ENCODE measurements at places on chromosomes 7 and 10. TPM values are rescaled to one million over a fixed set of nuclear protein-coding genes. Genes with fewer than 3 reads are reported as not detected.
A peak's percentile ranks its signal among the peaks of the same experiment; 100 is the strongest.

DNA sequence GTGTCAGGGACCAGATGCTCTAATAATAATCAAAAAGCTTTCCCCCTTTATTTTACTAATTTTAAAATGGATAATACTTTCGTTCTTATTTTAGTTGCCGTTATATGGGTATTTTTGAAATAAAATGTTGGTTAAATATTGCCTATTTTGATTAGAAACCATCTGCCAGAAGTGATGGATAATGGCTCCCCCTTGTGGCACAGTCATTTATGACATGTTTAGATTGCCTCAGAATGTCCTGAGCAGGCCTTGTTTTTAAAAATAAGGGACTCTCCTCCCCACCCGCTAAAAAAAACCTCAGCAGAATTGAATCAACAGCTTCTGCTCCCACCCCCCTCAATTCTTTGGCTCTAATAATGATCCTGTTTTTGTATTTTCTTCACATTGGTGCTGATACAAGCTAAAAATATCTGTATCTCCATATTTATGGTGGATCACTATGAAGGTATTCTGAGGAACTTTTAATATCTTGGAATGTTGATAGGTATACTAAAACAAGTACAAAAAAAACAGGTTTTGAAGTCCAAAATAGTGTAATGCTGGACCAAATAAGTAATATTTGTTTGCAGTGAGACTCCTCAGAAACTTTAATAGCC, 38.8 kb downstream of the TMEM60 start:
- no peak overlapping the region for H3K4me3 ChIP-seq
- H3K36me3 ChIP-seq = no peaks in the 10 kb centered on the region
- peak; percentile 76 for DNase-seq
- no peaks in the 10 kb centered on the region for H3K27me3 ChIP-seq

Gene ACHE
- total RNA-seq = not detected

DNA sequence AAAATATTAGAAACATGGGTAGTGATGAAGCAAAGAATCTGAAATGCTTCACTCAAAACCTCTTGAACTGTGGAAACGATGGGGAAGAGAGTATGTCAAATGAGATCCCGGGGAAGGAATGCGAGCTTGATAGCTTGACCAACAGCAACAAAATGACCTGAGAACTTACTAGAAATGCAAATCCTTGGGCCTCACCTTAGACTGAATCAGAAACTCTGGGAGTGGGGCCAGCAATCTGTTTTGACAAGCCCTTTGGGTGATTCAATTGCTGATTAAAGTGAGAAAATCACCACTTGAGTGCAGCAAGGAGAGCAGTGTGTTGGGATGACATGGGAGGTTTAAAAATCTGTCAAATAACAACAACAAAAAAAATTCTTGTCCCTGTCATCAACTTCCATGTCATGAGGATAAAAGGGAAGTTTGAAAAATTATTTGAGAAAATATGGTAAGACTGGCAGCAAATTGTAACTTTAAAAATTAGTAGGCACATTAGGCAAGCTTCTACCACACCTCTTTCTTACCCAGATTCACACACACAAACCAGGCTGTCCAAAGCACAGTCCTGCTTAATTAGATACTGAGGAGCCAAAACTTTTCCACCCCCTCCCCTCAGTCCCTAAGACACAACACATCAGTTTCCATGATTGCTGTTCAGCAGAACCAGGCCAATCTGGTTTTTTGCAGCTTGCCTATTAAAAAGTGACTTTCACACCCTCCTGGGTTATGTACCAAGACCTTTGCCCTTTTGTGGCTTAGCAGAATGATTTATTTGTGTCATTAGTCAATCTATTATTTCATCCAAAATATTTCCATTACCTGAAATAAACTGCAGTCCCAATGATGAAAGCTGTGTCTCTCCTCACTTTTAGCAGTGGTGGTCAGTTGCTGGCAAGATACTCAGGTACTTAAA, 15.6 kb downstream of the CALCR start:
- no peaks in the 10 kb centered on the region for H3K27me3 ChIP-seq
- H3K36me3 ChIP-seq = no peaks in the 10 kb centered on the region
- no peak overlapping the region for H3K4me3 ChIP-seq
- H3K27ac ChIP-seq = no peak overlapping the region
- no peak for DNase-seq
- no peaks in the 10 kb centered on the region for H3K4me1 ChIP-seq

GRCh38 chr10:52542906-52543305, 228.8 kb downstream of the DKK1 start:
- H3K27ac ChIP-seq = no peak overlapping the region
- peaks cover 3% of the 10 kb centered on the region for H3K4me1 ChIP-seq
- DNase-seq = peak; percentile 11

DNA sequence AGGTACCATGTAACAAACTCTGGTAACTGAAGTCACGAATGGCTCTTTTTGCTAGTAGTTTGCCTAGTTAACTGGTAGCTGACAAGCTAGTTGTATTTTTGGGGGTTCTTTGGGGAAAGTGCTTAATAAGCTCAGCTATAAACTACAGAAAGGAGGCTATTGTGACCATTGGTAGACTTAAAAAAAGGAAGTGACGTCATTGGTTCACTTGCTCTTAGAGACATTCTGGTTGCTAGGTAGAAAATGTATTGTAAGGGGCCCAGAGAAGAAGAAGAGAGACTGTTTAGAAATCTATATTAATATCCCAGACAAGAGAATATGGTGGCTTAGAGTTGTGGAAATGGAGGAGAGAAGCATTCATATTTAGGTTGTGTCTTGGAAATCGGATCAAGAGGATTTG, 103.0 kb downstream of the NXPH1 start:
- H3K4me1 ChIP-seq = no peaks in the 10 kb centered on the region
- H3K36me3 ChIP-seq = no peaks in the 10 kb centered on the region
- no peak for DNase-seq
- no peaks in the 10 kb centered on the region for H3K27me3 ChIP-seq
- H3K27ac ChIP-seq = no peak overlapping the region
- H3K4me3 ChIP-seq = no peak overlapping the region

GRCh38 chr7:114981323-114981722, 59.4 kb downstream of the MDFIC start:
- peaks cover 3% of the 10 kb centered on the region for H3K4me1 ChIP-seq
- no peak overlapping the region for H3K27ac ChIP-seq
- peaks cover 5% of the 10 kb centered on the region for H3K36me3 ChIP-seq
- H3K4me3 ChIP-seq = no peak overlapping the region
- DNase-seq = no peak

DNA sequence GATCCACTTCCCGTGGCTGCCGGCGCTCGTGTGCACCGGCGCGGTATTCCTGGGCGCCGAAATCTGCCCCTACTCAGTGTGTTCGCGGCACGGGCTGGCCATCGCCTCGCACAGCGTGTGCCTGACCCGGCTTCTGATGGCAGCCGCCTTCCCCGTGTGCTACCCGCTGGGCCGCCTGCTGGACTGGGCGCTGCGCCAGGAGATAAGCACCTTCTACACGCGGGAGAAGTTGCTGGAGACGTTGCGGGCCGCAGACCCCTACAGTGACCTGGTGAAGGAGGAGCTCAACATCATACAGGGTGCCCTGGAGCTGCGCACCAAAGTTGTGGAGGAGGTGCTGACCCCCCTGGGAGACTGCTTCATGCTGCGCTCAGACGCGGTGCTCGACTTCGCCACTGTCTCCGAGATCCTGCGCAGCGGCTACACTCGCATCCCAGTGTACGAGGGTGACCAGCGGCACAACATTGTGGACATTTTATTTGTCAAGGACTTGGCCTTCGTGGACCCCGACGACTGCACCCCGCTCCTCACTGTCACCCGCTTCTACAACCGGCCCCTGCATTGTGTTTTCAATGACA, 1.3 kb downstream of the CNNM1 start:
- no peak for DNase-seq
- peaks cover 22% of the 10 kb centered on the region for H3K27me3 ChIP-seq
- H3K36me3 ChIP-seq = no peaks in the 10 kb centered on the region
- H3K4me3 ChIP-seq = peak overlapping the region; percentile 23
- H3K27ac ChIP-seq = no peak overlapping the region

Gene PIP
- not detected for total RNA-seq

Gene RNF32
- 0.56 TPM for total RNA-seq

DNA sequence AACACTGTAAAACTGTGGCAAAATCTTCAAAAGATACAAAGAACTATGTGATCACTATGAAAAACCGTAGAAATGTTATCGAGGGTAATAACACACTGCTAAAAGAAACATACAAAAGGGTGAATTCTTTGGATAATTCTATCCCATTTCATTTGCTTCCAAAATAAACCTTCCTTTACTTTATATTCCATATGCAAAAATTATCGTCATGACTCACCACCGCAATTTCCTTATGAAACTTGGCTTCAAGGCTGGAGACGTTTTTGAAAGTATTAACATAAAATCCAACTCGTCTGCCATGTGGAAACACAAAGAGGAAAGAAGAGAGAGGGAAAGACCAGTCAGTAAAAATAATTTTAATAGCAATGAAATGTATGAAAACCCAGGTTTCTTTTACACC, 165.2 kb downstream of the AMPH start:
- H3K4me1 ChIP-seq = peaks cover 1% of the 10 kb centered on the region
- H3K4me3 ChIP-seq = no peak overlapping the region
- DNase-seq = peak; percentile 36
- H3K27me3 ChIP-seq = no peaks in the 10 kb centered on the region
- no peak overlapping the region for H3K27ac ChIP-seq
- H3K36me3 ChIP-seq = no peaks in the 10 kb centered on the region

Gene C10orf67
- 0.18 TPM for total RNA-seq

Gene COL13A1
- 12.2 TPM for total RNA-seq

- no peaks in the 10 kb centered on the region for H3K27me3 ChIP-seq
- no peak for DNase-seq
- no peaks in the 10 kb centered on the region for H3K4me1 ChIP-seq
- H3K36me3 ChIP-seq = no peaks in the 10 kb centered on the region
Observed at GRCh38 chr7:136049117-136049516, 72.0 kb upstream of the MTPN start.

Gene CUZD1
- 0.56 TPM for total RNA-seq

DNA sequence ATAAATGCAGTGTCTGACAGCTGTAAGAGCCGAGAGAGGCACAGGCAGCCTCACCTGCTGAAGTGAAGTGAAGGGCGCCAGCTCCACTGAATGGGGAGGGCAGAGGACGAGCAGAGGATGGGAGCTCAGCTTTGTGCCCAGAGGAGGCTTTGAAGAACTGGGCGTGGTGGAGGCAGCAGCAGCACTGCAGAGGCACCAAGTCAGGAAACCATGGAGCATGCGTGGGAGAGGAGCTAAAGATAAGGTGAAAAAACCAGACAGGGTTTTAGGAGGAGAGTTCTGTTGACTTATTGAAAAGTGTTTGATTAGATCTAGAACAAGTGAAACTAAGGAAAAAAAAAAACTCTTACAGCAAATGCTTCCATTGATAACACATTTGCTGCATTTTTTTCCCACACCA, 216.4 kb downstream of the CXCL12 start:
- H3K27ac ChIP-seq = no peak overlapping the region
- no peak overlapping the region for H3K4me3 ChIP-seq
- DNase-seq = no peak

- peaks cover 62% of the 10 kb centered on the region for H3K36me3 ChIP-seq
- H3K4me3 ChIP-seq = no peak overlapping the region
- DNase-seq = no peak
- no peak overlapping the region for H3K27ac ChIP-seq
- H3K4me1 ChIP-seq = peaks cover 12% of the 10 kb centered on the region
- H3K27me3 ChIP-seq = no peaks in the 10 kb centered on the region
Observed at GRCh38 chr7:76057813-76058145, 9.9 kb downstream of the MDH2 start.

DNA sequence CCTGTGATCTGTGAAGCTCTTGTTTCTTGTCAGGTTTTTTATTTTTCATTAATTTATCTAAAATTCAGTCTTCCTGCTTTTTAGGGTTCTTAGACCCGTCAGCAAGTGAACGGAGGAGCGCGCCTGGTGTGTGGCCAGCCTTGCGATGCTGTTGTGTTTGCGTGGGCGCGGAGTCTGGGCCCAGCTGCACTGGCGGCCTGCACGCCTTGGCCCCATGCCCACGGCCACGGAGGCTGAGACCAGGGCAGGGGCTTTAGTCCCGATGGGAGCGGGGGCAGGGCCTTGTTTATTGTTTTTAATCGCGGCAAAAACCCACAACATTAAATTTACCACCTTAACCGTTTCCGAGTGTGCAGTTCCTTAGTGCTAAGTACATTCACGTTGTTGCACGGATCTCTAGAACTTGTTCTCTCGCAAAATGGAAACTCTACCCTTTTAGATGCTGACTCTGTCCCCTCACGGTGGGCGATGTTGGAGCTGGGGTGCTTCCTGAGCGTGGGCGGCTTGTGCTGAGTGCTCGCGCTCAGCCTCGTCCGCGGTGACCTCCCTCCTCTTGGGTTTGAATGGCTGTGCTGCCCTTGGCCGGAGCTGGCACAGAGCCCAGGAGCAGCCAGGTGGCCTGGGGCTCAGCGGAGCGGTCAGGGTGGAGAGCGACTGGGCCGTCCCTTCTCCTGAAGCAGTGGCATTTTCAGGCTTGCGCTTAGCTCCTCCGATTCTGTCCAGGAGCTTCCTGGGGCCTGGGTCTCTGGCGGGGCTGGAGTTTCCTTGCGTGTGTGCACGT, 69.1 kb downstream of the INPP5A start:
- H3K27ac ChIP-seq = no peak overlapping the region
- H3K4me3 ChIP-seq = no peak overlapping the region
- H3K36me3 ChIP-seq = no peaks in the 10 kb centered on the region
- DNase-seq = peak; percentile 49
- H3K4me1 ChIP-seq = peaks cover 2% of the 10 kb centered on the region
- no peaks in the 10 kb centered on the region for H3K27me3 ChIP-seq

Gene MBLAC1
- total RNA-seq = 0.72 TPM

GRCh38 chr7:142772051-142772450, 1.3 kb downstream of the PRSS2 start:
- H3K36me3 ChIP-seq = no peaks in the 10 kb centered on the region
- no peak overlapping the region for H3K4me3 ChIP-seq
- peaks cover 7% of the 10 kb centered on the region for H3K27me3 ChIP-seq
- no peak overlapping the region for H3K27ac ChIP-seq
- DNase-seq = no peak
- H3K4me1 ChIP-seq = no peaks in the 10 kb centered on the region

Gene C10orf143
- total RNA-seq = 0.56 TPM

DNA sequence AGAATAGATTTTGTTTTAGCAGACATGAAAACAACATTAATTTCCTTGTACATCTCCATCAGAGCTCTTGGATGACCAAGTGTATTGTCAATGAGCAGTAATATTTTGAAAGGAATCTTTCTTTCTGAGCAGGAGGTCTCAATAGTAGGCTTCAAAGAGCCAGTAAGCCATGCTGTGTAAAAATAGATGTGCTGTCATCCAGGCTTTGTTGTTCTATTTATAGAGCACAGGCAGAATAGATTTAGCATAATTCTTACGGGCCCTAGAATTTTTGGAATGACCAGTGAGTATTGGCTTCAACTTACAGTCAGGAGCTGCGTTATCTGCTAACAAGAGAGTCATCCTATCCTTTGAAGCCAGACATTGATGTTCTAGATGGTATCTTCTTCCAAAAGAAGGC, 19.0 kb downstream of the MINPP1 start:
- DNase-seq = no peak
- no peak overlapping the region for H3K4me3 ChIP-seq
- H3K4me1 ChIP-seq = no peaks in the 10 kb centered on the region

GRCh38 chr7:88115258-88115796, 104.5 kb downstream of the SRI start:
- H3K4me1 ChIP-seq = no peaks in the 10 kb centered on the region
- DNase-seq = no peak
- H3K27me3 ChIP-seq = no peaks in the 10 kb centered on the region
- no peak overlapping the region for H3K4me3 ChIP-seq
- no peak overlapping the region for H3K27ac ChIP-seq

Gene INSYN2A
- total RNA-seq = 0.18 TPM

- H3K36me3 ChIP-seq = no peaks in the 10 kb centered on the region
- no peak overlapping the region for H3K27ac ChIP-seq
- peak; percentile 36 for DNase-seq
- H3K27me3 ChIP-seq = no peaks in the 10 kb centered on the region
Observed at GRCh38 chr7:26910221-26910620, 45.8 kb upstream of the SKAP2 start.
